ENCODE measurements at places on chromosomes 11 and 22.

- DNase-seq, result peak; percentile 99
Observed at GRCh38 chr22:23893945-23894709, at the start of gene MIF. Gene MIF, plus strand, starts transcription at chr22:23894383. Its CDS starts 92 bp downstream, at chr22:23894475.

GRCh38 chr11:90661233-90661632 lies 438.4 kb upstream of the CHORDC1 start:
- no peak for DNase-seq

DNA sequence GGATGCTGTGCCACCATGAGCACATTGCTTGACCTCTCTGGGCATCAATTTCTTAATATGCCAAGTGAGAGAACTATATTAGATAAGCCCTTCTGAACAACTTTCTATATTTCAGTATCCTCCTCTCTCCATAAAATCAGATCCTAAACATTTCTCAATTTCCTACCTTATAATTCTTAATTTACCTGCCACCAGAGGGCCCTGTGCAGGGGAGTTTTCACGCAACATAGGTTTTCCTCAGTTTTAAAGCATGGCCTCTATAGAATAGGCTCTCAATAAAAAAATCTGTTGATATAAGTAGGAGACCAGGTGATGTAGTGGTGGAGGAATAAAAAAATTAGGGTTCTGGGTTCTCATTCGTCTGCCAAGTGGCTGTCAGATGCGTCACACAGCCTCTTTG lies 83.7 kb upstream of the DBX1 start:
- DNase-seq, result peak; percentile 2

DNA sequence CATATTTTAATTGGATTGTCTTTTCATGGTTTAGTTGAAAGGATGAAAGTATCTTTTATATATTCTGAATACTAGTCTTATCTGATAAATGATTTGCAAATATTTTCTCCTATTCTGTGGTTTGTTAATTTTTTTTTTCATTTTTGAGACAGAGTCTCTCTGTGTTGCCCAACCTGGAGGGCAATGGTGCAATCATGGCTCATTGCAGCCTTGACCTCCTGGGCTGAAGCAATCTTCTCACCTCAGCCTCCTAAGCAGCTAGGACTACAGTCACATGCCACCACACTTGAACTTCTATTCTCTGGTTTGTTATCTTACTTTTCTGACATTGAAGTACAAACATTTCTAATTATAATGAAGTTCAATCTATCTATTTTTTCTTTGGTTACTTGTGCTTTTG lies 30.0 kb upstream of the FAR1 start:
- DNase-seq, result no peak

DNA sequence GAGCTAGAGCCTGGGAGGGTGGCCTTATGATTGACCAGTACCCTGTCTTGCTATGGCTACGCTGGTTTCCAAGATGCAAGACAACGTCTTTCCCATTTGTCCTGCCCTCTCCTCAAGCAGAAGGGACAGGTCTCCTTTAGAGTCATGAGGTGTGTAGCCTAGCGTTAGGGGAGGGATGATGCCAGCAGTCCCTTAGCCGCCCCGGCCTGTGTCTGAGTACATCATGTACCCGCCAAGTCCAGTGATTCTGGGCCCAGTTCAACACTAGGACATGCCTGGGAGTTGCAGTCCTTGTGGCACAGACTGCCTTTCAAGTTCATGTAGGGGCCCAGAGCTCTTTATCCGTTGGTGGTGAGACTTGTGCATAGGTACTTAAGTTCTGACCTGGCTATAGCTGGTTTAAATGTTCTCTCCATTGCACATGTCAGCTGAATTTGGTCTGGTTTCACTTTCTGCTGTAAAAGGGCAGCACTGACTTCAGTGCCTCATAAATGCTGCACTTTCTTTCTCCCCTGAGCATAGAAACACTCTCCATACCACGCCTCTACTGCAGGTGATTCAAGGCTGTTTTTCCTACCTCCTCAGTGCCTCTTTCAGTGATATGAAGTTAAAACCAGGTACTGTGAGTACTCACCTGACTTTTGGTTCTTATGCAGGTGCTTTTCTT lies 151.1 kb downstream of the METTL15 start:
- DNase-seq, result no peak

- DNase-seq, result no peak
Observed at GRCh38 chr11:90650153-90650552, 427.3 kb upstream of the CHORDC1 start.

GRCh38 chr11:17635551-17635938 lies 83.8 kb upstream of the MYOD1 start:
- no peak for DNase-seq

DNA sequence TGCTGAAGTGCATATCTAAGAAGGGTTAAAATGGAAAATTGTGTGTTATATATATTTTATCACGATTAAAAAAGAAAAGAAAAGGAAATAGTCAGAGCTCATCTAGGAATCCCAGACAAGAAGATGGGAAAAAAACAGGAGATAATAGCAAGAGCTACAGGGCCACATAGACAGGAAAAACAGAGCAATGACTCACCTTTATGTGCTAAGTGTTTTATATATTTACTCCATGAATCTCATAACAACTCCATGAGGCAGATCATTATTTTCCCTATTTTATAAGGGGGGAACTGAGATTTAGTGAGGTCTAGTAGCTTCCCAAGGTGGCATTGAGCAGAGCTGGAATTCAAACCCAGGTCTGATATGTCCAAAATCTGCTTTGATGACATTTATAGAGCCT lies 18.1 kb upstream of the ELF5 start:
- DNase-seq, result no peak

DNA sequence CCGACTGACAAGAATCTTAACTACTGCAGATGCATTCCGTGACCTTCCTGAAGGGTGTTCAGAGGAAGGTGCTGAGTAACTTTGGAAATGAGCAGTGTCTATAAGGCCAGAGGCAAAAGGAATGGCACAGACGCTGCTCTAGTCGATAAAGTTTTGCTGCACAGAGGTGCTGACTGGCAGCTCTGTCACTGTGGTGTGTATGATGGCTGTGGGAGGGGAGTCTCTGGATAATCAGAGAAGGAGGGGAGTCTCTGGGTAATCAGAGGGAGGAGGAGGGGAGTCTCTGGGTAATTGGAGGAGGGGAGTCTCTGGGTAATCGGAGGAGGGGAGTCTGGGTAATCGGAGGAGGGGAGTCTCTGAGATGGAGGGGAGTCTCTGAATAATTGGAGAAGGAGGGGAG lies 18.4 kb downstream of the PTDSS2 start:
- no peak for DNase-seq

DNA sequence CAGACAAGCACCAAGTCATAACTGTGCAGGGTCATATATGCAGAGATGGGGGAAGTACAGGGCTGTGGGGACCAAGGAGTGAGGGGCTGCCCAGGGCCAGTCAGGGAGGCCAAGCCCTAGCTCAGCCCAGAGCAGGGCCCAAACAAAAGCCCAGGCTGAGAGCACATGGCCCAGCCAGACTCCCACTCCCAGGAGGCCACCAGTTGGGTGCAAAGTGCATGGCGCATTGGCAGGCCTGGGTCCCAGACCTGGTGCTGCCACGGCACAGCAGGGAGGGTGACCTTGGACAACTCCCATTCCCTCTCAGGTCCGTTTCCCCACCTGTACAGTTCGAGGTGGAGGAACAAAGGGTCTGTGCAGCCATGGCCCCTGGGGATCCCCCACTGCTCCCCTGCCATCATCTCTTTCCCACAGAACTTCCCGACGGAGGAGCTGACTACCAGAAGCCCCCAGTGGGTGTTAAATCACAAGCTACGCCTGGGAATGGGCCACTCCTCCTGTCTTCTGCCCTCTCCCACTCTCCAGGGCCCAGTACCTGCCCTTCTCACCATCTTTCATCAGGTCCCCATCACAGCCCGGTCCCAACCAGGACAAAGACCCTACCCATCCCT lies 608 bp downstream of the NIPSNAP1 start:
- peak; percentile 33 for DNase-seq

All from OCI-M1 (cell line).